Fibroblast of villous mesenchyme (primary cell): ENCODE measurements at places on chromosomes 13 and 19.
A peak's percentile ranks its signal among the peaks of the same experiment; 100 is the strongest.

GRCh38 chr13:107764046-107764445 is 451.3 kb downstream of the LIG4 start:
- peak; percentile 39 for DNase-seq

DNA sequence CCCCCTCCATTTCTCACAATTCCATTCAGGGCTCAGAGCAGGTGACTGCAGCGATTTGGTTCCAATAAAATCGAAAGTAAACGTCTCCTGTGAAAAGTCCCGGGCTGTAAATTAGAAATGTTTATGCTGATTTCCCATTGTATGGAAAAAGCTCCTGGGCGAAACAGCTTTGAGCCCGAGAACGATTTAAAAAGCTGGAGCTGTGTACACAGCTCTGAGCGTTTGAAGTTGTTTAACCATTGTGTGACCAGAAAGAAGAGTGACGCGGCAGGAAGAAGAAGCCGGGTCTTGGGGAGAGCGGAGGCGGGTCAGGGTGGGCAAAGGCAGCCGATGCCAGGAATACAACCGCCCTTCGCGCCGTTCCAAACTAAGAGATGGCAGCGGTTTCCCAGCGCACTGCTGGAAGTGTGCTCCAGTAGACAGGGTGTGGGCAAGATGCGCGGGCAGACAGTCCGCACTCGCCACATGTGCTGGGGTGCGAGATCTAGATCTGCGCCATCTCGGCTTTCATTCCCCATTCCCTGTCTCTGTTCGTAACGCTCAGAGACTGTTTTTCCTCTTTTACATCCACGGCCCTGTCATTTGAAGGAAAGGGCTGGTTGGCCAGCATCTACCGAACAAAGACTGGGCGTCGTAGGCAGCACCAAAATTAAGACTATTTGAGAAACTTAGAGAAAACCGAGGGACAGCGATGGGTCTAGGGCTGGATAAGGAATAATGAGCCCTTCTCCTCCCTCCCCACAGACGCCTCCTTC is 960 bp upstream of the GSX1 start:
- DNase-seq = no peak

DNA sequence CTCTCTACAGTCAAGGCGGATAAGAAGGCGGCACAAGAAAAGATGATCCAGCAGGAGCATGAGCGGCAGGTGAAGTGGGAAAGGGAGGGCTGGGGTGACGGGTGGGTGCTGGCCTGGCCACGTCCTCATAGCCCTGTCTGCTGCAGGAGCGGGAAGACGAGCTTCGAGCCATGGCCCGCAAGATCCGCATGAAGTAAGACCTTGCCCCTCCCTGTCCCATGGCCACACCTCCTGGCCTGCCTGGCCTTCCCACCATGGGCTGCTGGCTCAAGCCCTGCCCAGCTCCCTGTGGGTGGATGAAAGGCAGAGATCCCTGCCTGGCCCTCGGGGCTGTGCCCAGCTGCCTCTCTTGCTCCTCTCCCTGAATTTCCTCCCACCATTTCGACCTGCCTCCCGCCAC is 7.2 kb downstream of the ZNF296 start:
- DNase-seq = peak; percentile 36

DNA sequence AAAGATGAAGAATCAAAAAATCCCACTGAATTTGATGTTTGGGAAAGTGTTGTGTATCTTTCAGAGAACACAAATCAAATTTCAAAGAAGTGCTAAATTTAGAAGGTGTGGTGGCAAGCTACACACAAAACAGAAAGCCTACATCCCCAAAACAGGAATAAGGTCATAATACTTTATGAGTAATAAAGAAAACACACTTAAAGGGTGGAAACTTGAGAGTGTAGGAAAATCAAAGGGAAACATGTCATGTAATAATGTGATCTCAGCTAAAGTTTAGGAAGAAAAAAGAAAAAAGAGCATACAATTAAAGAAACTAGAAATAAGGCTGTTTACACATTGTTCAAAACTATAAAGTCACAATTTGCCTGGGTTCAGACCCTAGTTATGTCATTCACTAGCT is 668.7 kb downstream of the PCDH17 start:
- no peak for DNase-seq

- peak; percentile 75 for DNase-seq
Measured at GRCh38 chr19:44689290-44690130, 9.4 kb upstream of the CEACAM16 start.

- peak; percentile 95 for DNase-seq
Measured at GRCh38 chr13:79483086-79483706, 2.2 kb downstream of the NDFIP2 start.

DNA sequence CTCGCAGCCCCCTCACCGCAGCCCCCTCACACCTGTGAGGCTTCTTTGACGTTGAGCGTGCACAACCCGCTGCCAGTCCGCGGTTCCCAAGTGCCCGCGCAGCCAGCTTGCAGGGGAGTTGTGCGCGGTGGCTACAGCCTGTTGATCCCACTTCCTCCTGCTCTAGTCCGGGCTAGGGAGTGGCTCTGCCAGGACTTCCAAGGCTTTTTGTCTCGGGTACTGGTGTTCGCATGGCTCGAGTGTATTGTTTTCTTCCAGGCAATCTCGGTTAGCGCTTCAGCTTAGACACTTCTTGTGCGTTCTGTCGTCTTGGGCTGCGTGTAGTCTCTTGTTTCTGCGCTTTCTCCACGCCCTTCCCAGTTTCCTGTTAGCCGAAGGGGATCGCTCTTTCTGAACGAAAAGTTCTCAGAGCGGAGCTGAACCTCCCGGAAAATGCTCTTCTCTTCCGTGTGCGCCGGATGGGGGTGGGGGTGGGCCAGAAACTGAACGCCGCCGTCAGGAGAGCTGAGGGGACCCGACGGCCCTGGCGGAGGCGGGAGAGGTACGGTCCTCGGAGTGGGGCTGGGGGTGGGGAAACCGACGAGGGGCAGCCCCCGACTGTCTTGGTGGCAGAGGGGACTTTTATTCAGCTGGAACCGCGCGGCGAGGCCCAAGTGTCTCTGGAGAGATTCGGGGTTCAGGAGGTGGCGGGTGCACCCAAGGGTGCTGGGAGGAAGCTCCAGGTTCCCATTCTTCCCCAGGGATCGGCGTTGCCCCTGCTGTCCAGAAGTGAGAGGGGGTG is 697 bp upstream of the DGKH start:
- DNase-seq = peak; percentile 78

- DNase-seq = no peak
Measured at GRCh38 chr13:108115738-108116137, 99.6 kb downstream of the LIG4 start.

DNA sequence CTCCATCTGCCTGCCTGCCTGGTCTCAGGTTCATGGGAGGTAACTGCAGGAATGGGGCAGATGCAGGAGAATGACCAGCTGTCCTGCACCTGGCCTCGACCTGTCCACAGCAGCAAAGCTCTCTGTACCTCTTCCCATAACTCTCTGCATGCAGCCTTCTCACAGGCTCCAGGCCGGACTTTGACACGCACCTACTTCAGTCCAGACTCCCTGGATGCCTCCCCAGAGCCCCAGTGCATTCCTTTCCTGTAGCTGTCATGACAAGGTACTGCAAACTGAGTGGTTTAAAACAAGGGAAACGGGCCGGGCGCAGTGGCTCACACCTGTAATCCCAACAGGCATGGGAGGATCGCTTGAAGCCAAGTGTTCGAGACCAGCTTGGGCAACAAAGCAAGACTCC is 3.3 kb downstream of the NANOS2 start:
- no peak for DNase-seq

- DNase-seq = no peak
Measured at GRCh38 chr19:3266092-3266693, 41.7 kb downstream of the CELF5 start.
